ENCODE measurements at places on chromosomes 11 and 22. TPM values are rescaled to one million over a fixed set of nuclear protein-coding genes. Genes with fewer than 3 reads are reported as not detected.

GRCh38 chr22:45224331-45224730 is 16.4 kb downstream of the KIAA0930 start:
- no peak for DNase-seq

- no peak for DNase-seq
These were observed 21.0 kb upstream of the UVRAG start for GRCh38 chr11:75793966-75794365.

- no peak for DNase-seq
These were observed 125.5 kb downstream of the SIK3 start for GRCh38 chr11:116972691-116973090.

DNA sequence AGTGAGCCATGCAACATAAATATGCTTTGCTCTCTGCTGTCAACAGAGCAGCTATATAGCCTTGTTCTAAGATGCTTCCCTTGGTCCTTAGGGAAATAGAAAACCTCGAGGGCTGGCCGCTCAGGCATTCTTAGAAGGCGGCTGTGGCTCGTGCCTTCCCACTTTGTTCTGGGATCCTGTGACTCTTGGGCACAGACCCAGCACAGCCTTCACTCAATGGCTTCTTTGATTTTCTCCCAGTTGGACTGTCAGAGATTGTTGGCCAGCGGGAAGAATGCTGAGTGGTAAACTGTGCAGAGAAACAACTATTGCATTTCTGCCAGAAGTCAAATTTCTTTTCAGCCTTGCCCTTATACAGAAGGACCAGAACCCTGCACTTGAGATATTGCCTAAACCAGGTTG is 9.5 kb upstream of the MICAL2 start:
- DNase-seq, result no peak

DNA sequence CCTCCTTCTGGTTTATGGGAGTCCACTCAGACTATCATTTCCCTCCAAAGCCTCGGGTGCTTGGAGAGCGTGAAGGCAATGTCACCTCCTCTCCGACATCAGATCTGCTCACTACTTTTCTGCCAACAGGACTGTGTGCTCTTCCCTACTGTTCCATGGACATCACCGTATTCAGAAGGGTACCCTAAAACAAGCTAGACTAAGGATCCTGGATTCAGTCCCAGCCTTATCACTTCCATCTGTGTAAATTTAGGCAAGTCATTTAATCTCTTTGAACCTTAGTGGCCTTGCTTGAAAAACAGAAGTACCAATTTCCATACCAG is 78.2 kb downstream of the KCNC1 start:
- no peak for DNase-seq

GRCh38 chr11:75851203-75851602 is 36.2 kb downstream of the UVRAG start:
- DNase-seq, result no peak

GRCh38 chr11:6111673-6112072 is 4.2 kb downstream of the OR56B4 start:
- no peak for DNase-seq

GRCh38 chr11:104148074-104148473 is 15.9 kb downstream of the PDGFD start:
- DNase-seq, result no peak

DNA sequence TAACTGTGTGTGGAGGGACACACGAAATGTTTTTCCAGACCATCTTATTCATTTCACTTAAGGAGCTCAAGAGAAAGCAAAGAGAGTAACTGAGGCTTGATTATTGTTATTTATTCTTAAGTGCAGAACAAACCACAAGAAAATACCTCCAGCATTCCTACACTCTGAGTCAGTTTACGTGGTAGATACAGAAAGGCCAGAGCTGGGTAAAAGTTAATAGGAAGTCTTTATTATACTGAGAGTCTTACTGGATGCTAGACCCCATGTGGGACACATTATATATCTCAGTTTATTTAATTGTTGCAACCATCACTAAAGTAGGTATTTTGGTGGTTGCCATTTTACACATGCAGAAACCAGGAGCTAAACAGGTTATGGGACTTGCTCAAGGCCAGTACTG is 261.4 kb upstream of the POU2AF2 start:
- no peak for DNase-seq

GRCh38 chr22:40739721-40740120 is 60.4 kb downstream of the MCHR1 start:
- no peak for DNase-seq

DNA sequence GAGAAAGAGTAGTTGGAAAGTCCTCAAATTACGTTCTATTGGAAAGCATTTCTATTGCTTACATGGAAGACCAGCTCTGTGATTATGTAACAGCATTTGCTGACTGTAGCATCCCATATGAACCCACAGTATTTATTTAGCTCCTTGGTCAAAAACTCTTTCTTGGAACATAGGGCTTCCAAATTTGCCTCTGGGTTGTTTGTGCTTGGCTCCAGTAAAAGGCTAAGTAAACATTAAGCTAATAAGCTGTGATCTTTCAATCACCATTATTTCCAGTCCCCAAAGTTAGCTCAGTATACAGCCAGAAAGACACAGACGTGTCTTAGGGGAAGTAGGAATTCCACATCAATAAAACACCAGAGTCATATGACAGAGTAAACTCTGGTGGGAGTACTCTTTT is 668.8 kb downstream of the DLG2 start:
- no peak for DNase-seq

DNA sequence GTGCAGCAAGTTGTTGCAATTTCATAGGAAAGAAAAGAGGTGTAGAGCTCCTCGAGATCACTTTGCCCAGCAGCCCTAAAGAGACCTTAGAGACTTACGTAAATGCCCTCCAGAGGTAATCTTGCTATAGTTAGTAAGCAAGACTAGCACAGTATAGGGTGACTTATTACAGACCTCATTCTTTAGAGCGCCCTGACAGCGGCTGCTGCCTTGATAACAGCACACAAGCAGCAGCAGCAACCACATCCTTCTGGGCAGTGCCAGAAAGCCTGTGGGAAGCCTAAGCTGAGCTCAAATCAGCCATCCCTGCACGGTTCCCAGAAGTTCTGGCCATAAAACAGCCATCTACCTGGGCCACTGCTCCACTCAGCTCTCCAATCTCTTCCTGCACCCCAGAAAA is 22.6 kb upstream of the OR56B1 start:
- DNase-seq, result no peak

GRCh38 chr11:83680321-83680720 is 394.2 kb upstream of the CCDC90B start:
- no peak for DNase-seq

- DNase-seq, result no peak
These were observed 197.8 kb downstream of the MAML2 start for GRCh38 chr11:96145163-96145585.

- DNase-seq, result no peak
These were observed 1396.2 kb upstream of the TENM4 start for GRCh38 chr11:80837051-80837450.

GRCh38 chr11:76856106-76856505 is 4.6 kb upstream of the ACER3 start:
- DNase-seq, result no peak

DNA sequence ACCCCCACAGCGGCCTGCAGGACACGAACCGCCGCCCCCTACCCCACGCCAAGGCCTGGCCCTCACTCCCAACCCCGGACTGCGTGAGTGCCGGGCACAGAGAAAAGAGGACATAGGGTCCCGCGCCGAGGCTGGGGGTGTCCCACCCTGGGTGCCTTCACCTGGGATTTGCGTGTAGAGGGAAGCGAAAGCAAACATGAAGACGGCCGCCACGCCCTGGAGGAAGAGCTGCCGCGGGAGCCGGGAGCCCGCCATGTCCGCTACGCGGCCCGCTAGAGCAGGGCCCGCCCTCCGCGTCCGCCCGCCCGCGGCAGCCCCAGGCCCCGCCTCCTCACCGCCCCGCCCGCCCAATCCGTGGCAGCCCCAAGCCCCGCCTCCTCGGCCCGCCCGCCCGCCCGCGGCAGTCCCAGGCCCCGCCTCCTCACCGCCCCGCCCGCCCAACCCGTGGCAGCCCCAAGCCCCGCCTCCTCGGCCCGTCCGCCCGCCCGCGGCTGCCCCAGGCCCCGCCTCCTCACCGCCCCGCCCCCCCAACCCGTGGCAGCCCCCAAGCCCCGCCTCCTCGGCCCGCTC is at the start of gene LMF2:
Gene LMF2, minus strand, starts transcription at position 282 of the 570 bp plus-strand sequence. Its CDS starts 27 bp downstream, at position 255.
- no peak for DNase-seq

- no peak for DNase-seq
These were observed 34.2 kb downstream of the MCM5 start for GRCh38 chr22:35434061-35434710.

- DNase-seq, result no peak
These were observed 1253.6 kb upstream of the TENM4 start for GRCh38 chr11:80694385-80694784.

DNA sequence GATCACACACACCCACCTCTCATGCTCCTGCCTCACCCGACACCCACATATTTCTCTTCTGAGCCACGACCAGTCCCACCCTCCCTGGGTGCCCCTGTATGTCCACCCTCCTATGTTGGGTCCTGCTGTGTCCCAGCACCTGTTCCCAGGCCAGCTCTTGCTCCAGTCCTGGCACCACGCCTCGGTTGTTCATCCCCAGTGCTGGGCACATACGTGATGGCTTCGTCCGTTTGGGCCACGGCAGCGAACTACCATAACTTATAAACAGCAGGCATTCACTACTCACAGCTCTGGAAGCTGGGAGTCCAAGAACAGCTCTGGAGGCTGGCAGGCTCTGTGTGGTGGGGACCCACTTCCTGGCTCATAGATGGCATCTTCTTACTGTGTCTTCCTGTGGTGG is 116.9 kb downstream of the BRD1 start:
- no peak for DNase-seq

- DNase-seq, result no peak
These were observed 2.9 kb downstream of the SLC16A8 start for GRCh38 chr22:38080850-38081635.

DNA sequence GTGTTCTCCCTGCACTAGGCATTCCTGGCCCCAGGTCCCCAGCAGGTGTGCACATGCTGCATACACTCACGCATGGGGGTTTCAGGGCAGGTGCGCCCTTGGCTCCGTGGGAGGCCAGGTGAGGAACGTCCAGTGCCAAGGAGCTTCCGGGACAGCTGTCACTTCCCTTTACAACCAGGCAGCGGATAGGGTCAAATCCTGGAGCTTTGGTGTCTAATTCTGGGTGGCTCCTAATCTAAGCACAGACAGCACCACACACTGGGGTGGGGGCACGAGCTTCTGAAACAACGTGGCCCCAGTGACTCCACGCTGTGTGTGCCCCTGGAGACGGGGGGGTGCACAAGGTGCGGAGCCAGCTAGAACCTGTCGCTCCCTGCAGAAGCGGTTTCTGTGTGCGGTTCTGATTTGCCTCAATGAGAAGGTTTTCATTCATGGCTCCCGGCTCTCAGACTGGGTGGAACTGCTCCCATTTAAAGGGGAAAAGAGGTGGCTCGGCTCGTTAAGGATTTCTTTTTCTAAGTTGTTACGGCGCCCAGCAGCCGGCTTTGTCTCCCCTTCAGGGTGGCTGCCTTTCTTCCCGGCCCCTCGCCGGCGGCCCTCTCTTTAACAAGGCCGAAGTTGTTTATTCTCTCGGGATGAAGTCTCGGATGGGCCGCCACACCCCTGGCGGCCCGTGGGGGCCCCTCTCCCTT is 5.0 kb downstream of the CCND1 start:
- no peak for DNase-seq

DNA sequence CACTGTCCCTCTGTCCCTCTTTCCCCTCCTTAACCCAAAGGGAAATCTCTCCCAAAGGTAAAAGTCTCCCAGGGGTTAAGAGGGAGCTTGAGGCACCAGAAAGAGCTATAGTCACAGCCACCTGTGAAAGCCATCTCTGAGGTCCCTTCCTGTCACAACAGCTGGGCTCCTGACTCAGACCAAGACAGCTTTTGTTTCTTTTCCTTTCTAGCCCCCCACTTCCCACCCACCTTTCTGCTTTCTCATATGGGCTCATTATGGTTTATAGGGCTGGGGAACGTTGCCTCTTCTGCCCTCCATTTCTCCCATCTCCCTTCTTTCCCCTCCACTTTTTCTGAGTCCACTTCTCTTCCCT is 19.1 kb downstream of the MIF start:
- DNase-seq, result no peak

The MGAT3 gene
- total RNA-seq, result 9.2 TPM

The BDNF gene
- total RNA-seq, result 5.4 TPM

The VWCE gene
- total RNA-seq, result 12.3 TPM

The TRIM77 gene
- total RNA-seq, result not detected

The MS4A12 gene
- total RNA-seq, result not detected

The CABP4 gene
- total RNA-seq, result not detected

The AMOTL1 gene
- 31.6 TPM for total RNA-seq

The MMP27 gene
- total RNA-seq, result not detected

The FJX1 gene
- 14.2 TPM for total RNA-seq

The AQP11 gene
- 1.2 TPM for total RNA-seq

The KCNE3 gene
- 3.5 TPM for total RNA-seq

The FEN1 gene
- total RNA-seq, result 86.1 TPM
